GM04503 (cell line): ENCODE measurements at places on chromosomes 7 and 10.
A peak's percentile ranks its signal among the peaks of the same experiment; 100 is the strongest.

- no peak for DNase-seq
Observed at GRCh38 chr7:134065415-134065814, 61.7 kb upstream of the LRGUK start.

DNA sequence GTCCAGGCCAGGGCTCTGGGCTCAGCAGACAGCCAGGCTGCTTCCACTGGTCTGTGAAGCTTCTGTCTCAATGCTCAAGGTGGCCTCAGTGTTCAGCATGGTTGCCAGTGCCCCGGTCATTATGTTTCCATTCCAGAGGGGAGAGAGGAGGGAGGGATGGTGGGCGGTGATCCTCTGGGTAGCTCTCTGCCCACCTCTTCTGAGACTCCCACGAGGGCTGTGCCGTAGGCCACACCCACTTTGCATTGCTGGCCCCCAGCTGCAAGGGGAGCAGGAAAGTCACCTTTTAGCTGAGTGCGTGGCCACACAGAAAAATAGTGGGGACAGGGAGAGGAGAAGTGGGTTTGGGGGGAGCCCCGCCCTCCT, 42.5 kb downstream of the FOXK1 start:
- no peak for DNase-seq

GRCh38 chr10:75111365-75111906, at the start of gene SAMD8:
TSS of gene SAMD8 (plus strand) at chr10:75111656. CDS start at chr10:75150529, 38,873 bp downstream.
- DNase-seq: peak; percentile 69

GRCh38 chr7:100731937-100732636, 1.3 kb upstream of the ZAN start:
- DNase-seq: no peak

GRCh38 chr10:52627279-52627678, 145.3 kb downstream of the MBL2 start:
- no peak for DNase-seq

DNA sequence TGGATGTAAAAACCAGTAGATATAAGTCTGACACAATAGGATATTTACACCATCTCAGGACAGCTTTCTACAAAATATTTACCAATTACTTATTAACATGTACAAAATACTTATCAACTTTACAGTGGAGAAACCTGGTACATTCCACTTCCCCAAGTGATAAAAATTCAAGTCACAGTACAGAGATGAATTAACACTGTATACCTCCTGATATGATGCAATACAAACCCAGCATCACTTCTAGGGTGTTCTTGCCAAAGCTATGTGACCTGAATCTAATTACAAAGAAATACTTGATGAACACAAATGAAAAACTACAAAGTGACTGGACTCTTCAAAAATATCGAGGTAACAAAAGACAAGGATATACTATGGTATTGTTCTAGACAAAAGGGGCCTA, 156.4 kb upstream of the FGFR2 start:
- DNase-seq: no peak

GRCh38 chr7:100582041-100582579, 3.8 kb downstream of the LRCH4 start:
- no peak for DNase-seq

GRCh38 chr7:128692623-128693270, 20.7 kb downstream of the GARIN1A start:
- no peak for DNase-seq

DNA sequence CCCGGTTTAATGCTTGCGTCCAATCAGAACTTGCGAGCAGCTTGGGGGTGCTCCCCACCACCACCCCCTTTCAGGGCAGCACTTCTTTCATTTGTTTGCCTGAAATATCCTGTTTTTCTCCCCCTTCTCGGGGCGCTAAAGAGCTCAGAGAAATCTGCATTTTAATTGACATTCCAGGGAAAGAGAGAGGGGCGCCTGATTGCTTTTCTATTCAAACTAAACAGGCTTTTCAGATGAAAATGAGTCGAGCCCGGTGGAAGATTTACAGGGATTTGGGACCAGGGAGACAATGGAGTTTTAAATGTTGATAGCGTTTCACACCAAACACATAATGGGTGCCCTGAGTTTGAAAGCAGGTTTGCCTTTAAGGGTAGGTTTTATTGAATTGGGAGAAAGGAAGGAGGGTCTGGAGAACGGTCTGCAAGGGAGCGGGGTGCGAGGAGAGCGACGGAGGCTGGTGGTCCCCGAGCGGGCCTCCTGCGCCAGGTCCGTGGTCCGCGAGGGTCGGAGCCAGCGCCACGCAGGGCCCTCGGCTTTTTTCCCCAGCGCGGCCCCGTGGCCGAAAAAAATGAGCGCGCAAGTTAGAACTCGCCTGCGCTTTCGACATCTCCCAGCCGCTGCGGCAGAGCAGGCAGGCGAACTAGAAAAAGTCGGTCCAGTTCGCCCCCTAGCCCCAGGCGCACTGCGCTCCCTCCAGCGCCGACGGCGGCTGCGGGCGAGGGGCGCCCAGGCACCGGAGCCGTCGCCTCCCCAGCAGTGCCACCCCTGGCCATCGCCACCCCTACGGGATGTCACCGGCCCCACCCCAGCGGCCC, 1.3 kb downstream of the FGFR2 start:
- no peak for DNase-seq

- DNase-seq: no peak
Observed at GRCh38 chr10:34205452-34205851, 609.6 kb downstream of the PARD3 start.

DNA sequence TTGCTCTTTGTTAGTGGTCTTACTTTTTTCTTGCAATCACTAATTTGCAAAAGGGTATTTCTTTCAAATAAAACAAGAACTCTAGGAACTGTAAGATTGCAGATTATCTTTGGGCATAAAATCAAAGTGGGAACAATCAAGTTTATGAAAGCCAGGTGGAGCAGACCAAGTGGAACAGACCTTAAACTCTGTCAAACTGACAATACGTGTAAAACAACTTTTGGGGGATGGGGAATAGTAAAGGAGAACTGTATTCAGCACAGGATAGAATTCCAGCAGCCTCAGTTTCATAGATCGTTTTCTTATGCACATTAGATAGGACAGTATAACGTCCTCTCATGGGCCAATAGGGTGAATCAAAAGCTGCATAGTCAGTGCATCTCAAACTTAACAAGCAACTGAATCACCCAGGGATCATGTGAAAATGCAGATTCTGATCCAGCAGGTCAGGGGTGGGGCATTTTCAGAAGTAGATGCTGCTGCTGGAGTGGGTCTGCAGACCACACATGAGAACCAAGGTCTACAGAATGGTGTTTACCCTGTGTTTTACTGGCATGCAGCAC, 120.7 kb downstream of the PIP4K2A start:
- DNase-seq: no peak

DNA sequence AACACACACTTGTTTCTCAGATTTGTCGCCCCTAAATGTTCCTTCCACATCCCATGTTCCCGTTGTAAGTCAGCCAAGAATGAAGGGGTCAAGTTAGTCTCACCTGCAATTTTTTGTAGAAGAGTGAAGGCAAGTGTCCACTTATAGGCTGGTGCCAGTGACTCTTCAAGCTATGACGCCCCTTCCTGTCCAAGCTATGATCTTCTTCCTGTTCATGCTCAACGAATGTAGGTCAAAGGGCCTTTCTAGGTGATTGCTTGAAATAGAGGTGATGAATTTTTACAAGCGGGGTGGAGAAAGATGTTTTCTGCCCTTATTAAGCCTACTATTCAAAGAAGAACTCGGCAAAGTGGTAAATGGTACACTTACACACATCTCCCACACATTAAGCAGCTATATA, 41.0 kb downstream of the CDK1 start:
- DNase-seq: no peak

- DNase-seq: no peak
Observed at GRCh38 chr10:29387269-29387668, 98.4 kb downstream of the LYZL1 start.

DNA sequence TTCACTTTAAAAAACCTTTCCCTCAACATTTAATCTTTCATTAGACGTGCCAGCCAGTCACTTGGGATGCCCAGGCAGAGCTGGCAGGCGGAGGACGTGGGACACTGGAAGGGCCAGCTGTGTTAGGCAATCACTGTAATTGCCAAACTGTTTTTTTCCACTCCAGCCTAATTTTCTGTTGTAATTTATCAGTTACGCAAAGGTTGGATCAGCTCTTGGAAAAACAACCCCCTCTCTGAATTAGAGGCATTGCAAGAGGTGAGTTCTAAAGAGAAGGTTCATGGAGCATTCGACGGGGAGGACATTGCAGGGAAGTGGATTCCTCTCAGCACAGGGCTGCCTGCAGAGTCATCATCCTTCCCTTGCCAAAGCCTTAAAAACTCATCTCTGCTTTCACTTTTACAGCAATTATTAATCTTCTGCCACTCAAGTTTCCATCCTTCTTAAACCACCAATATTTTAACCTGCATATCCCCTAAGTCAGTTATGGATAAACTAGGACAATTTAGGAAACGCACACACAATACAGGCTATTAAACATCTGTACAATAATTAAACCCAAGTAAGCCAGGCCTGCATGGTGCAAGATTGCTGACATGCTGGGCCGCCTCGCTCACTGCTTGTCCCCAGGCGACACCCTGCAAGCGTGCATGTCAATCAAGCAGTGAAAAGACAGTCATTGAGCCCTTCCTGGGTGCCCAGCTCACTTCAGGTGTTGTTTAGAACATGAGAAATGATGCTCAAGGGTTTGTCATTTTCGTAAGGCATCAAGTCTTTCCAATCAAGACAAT, 272.3 kb upstream of the RNF32 start:
- no peak for DNase-seq

DNA sequence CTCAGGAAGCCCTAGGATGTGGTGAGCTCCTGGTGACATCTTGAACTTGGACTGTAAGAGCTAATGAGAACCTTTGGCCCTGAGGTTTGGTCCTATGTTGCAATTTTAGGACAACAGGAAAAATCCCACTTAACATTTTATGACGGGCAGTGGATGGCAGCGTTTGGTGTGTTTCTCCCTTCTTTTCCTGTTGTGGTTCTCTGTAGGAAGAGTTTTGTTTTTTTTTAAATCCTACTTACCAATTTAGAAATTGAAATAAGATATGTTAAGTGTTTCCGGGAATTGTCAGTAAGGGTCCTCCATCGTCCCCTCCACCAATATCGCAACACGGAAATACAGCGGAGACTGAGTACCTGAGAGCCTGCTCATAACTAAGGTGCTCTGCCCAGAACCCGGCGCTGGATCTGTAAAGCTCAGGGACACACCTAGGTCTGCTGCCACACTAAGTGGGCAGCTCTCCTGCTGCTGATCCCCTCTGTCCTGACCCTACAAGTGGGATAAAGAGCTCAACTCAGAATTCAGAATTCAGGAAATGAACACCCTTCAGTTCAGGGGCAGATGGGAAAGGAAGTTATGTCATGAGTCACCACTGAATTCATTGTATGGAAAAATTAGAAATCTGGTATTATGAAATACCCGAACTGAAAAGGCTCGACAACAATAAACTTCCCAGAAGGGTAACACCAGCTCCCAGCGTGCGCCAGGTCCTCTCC, 9.1 kb upstream of the PROSER2 start:
- DNase-seq: no peak

- DNase-seq: no peak
Observed at GRCh38 chr10:61841338-61841875, 60.1 kb upstream of the ARID5B start.

DNA sequence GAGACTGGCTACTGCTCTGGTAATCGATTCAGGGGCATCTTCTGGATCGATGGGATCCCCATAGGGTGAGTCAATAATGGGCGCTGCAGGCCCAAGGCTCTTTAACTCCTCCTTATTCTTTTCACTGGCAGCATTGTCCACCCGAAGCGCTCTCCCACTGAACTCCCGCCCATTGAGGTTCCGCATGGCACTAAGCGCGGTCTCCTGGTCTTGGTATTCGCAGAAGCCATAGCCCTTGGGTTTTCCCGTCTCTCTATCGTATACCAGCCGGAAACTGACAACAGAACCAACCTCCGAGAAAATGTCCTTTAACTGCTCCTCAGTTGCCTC, 285 bp downstream of the CSTF2T start:
- no peak for DNase-seq

- DNase-seq: no peak
Observed at GRCh38 chr10:18066947-18067346, 73.3 kb upstream of the CACNB2 start.

DNA sequence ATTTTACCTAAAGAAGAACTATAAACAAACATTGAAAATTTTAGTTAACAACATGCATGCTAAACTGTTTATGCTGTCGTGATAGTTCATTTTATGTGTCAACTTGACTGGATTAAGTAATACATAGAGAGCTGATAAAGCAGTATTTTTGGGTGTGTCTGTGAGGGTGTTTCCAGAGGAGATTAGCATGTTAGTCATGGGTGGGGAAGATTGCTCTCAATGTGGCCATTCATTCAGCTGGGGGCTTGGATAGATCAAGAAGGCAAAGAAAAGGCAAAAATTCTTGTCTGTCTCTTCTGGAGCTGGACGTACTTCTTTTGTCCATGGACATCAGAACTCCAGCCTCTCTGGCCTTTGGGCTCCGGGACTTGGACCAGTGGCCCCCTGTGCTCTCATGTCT, 172.9 kb upstream of the SEMA3E start:
- no peak for DNase-seq

- DNase-seq: no peak
Observed at GRCh38 chr10:77297393-77297739, 340.2 kb downstream of the KCNMA1 start.

GRCh38 chr7:121449329-121449728, 53.2 kb upstream of the FAM3C start:
- no peak for DNase-seq

- peak; percentile 69 for DNase-seq
Observed at GRCh38 chr10:13633689-13634088, 46.9 kb downstream of the PRPF18 start.

DNA sequence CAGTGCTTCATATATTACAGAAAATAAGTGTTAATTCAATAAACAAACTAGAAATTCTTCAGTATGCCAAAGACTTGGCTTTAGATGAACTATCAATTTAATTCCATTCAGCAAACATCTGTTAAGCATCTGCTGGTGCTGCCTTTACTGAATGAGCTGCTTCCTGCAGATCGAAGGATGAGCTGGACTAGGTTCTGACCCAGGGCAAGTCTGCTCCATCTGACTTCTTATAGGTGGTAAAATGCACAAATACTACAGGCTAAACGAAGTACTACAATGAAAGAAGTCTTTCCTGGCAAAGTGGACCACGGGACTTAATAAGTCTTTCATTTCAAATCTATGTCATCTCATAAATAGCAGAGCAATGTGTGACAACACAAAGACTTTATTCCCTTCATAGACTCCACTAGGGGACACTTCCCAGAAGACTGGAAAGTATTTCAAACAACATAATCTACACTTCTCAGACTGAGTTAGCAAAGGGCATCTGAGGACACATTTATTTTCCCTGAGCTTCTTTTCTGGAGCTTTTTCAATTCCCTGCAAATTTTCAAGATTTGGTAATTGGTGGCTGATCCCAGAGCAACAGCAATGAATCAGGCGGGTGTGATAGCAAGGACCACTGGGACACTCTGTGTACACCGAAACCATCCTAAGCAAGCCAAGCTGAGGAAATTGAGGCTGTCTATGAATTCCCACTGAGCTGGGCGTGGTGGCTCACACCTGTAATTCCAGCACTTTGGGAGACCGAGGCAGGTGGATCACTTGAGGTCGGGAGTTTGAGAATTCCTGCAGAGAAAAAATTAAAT, 108.9 kb upstream of the FRMD4A start:
- DNase-seq: peak; percentile 13

- no peak for DNase-seq
Observed at GRCh38 chr7:4845740-4846142, 16.1 kb downstream of the PAPOLB start.
